ENCODE measurements at places on chromosomes 5 and 9. TPM values are rescaled to one million over a fixed set of nuclear protein-coding genes. Genes with fewer than 3 reads are reported as not detected.

Gene SLC36A3
- total RNA-seq = 4.2 TPM

Gene ECSCR
- 2.4 TPM for total RNA-seq

Gene MSMP
- 1.7 TPM for total RNA-seq

Gene CCDC192
- 12.9 TPM for total RNA-seq

DNA sequence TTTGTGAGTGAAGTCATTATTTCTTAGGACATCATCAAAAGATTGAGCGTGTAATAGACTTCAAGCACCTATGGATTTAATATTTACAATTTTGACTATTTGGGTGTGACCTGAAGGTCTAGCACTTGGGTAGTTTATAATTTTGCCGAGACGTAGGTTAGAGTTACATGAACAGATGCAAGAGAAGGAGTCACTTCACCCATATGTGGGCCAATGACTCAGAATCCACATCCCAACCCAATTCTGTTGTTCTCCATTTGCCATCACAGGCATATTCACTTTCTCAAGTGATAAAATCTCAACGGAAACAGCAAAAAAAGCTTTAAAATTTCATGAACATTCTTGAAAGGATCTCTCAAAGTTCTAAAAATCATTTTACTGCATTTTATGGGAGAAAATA is 12.1 kb upstream of the ERAP1 start:
- DNase-seq = no peak
- no peaks in the 10 kb centered on the region for H3K4me1 ChIP-seq
- H3K4me3 ChIP-seq = no peak overlapping the region
- H3K27ac ChIP-seq = no peak overlapping the region

Data from testis (tissue), 5 donors.